ENCODE measurements at places on chromosomes 2 and 18. TPM values are rescaled to one million over a fixed set of nuclear protein-coding genes. Genes with fewer than 3 reads are reported as not detected.
A peak's percentile ranks its signal among the peaks of the same experiment; 100 is the strongest.

DNA sequence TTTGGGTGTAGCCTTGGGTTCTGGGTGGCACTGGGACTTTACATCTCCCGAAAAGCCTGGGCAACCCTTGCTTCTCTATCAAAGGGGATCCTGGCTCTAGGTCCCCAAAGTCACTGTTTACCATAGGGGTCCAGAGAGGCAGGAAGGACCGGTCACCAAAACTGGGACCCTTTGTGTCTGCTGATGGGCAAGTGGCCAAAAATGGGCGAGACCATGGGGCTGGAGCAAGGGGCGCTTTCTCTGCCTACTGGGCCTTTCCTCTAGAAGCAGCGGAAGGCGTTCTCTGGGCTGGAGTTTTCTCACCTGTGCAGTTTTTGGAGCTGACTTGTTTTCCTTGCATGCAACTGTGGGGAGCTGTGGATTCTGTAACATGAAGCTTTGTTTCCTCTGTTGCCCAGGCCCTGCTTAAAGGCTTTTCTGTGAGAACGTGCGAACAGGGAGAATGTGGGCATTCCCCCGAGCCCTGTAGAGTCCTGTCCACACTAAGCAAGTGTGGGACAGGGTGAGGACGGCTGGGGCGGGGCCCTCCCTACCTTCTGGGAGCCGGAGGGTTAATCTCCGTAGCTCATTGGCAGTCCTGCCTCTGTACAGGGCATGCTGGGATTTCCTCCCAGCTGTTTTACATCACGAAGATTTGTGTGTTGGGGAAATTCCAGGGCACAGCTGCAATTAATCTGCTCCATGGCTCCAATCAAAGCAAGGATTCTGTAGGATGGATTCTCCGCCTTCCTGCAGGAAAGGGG lies 50.2 kb downstream of the TGOLN2 start:
- no peak for DNase-seq

The POTEJ gene
- not detected for total RNA-seq

GRCh38 chr2:136212426-136213378 lies 94.8 kb upstream of the CXCR4 start:
- peak; percentile 57 for DNase-seq

- DNase-seq = no peak
These were observed 458.4 kb downstream of the THSD7B start for GRCh38 chr2:137223722-137224121.

All from esophagus muscularis mucosa (tissue), 4 donors.